ENCODE measurements at places on chromosomes 4 and X.

- no peak for DNase-seq
Measured at GRCh38 chr4:68865760-68866159, 50.0 kb downstream of the UGT2B10 start.

DNA sequence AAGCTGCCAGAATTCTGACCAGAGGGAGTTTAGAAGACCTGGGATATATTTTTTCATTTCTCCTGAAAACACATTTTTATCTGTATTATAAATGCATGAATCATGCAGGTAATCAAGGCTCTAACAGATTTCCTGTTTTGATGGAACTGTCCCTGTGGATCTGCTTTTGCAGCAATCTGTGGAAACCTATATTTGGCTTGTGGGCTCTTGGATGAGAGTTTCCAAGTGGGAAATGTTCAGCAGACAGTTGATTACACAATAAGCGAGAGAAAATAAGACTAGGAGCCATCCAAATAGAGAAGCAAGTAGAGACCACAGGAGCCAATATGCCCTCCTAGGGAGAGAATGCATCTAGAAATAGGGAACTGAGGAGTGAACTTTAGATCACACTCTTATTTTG is 105.0 kb downstream of the NDST3 start:
- no peak for DNase-seq

- DNase-seq = peak; percentile 27
Measured at GRCh38 chrX:153411255-153411987, at the start of gene ZFP92. ZFP92 (plus strand) TSS chrX:153411472; CDS start chrX:153418323, 6,851 bp downstream.

DNA sequence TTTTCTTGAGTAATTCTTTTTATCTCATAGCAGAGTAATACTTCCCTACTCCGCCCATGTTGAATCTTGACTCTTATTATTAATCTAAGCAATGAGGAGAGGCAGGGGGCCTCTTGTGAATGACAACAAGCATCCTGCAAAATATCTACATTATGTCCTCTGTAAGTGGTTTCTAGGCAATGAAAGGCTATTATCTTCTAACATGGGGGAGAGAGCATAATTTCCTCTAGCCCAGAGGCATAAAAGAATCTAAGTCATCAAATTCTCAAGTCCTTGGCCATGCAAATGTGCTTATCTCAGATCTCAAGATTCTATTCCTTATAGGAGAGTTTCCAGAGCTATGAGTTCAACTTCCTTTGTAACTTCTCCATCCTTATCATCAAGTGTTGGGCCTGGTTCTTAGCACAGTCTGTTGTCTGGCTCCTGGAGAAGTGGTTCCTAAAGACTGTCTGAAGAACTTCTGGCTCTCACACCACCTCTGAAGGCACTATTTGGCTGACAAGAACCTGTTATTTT is 423.1 kb upstream of the INTU start:
- no peak for DNase-seq

- no peak for DNase-seq
Measured at GRCh38 chr4:148344941-148345340, 97.3 kb downstream of the NR3C2 start.

DNA sequence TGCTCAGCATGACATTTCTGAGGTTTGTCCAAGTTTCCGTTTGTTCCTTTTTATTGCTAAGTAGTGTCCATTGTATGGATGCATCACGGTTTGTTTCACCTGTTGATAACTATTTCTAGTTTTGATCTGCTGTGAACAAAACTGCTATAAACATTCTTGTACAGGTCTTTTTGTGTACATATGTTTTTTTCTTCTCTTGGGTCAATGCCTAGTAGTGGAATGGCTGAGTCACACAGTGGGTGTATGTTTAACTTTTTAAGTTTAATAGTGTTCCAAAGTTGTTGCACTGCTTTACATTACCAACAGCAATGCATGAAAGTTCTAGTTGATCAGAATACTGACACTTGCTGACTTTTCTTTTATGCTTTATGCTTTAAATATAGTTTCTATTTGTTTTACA is 76.7 kb downstream of the MAOB start:
- DNase-seq = no peak

All from naive thymus-derived CD8-positive, alpha-beta T cell (primary cell).